ENCODE measurements at places on chromosomes 1 and 21. TPM values are rescaled to one million over a fixed set of nuclear protein-coding genes. Genes with fewer than 3 reads are reported as not detected.

DNA sequence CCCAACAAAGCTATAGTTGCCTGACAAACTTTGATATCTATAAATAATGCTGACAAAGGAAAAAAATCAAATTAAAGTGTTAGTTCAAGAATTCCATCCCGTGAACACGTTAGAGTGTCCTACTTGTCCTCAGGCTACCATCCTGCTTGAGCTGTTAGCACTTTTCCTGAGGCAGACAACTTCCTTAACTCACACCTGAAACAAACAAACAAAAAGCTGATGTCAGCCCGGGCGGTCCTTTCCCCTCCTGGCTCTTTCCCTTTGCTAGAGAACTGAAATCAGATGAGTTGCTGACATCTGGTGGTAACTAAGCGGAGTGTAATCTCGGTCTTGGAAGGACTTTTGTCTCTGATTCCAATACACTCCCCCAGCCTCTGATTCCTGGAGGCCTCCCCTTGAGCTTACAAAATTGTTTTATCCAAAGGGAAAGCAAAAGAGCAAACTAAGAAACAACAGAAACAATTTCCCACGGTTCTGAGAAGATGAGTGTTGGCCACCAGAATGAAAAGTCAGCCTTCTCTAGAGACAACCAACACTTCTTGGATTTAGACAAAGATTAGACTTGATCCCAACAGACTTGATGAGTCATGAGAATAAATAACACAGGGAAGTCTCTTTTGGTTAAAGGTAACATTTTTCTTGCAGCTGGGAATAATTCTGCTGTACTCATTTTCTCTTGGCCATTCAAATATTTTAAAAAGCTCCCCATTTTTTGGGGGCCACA lies 135.4 kb downstream of the PROX1 start:
- peak; percentile 72 for DNase-seq

Gene MAEL
- total RNA-seq = 0.48 TPM

DNA sequence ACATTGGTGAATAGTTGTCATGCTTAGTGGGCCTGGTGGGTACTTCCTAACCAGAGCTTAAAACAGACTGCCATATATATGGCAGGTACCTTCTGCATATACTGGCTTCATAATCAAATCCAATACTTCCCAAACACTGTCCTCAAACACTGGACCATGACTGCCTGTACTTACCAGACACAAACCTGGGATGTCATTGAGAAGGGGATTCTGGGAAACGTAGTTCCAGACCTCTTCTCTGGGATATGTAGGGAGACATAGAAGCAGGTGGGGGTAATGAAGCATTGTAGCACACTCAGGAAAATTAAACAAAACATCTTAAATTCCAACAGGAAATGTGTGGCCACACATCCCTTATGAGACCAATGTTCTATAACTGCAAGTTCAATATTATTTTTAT lies 76.5 kb upstream of the ADAMTS5 start:
- no peak for DNase-seq

GRCh38 chr1:185843297-185843869 lies 109.2 kb downstream of the HMCN1 start:
- DNase-seq = no peak

- DNase-seq = no peak
These were observed 63.4 kb upstream of the GRIK3 start for GRCh38 chr1:37097731-37098130.

DNA sequence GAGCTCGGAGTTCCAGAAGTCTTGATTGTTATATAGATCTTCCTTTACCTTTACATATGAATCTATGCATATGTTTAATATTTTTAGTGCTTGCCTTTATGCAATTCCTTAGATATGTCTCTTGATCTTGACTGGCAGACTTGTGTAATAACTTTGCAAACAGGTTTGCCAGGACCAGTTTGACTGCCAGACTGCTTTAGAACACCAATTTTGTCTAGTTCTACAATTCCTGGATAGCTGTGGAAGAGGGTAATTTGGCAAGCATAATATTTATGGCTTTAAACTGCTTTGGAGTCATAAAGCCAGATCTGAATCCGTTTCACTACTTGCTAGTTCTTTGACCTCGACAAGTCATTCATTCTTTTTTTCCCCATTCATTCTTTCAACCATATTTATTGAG lies 250.0 kb downstream of the FAF1 start:
- DNase-seq = no peak

DNA sequence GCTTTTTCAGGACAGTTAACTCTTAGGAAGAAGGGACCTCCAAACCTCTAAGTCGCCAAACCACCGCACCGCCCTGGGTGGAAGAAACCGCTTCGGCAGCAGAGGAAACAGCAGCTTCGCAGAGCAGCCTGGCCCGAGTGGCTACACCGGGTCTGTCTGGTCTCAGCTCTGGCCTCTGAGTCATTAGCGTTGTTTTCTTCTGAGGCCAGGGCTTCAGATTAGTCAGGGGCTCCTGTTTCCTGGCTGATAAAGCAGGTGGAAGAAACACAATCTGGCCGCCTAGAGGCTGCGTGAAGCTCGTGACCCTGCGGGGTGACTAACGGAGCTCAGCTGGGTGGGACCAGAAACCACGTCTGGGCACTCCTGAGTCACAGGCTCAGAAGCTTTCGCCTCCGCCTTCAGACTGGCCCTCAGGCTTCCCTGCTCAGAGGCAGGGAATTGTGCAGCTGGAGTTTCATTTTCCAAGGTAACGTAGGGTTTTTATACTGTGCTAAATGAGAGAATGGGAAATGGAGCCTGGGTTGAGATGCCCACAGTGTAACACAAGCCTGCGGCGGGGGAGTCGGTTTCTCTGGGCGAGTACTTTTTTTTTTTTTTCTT lies 44.9 kb downstream of the CHAF1B start:
- DNase-seq = no peak

Gene TMEM240
- total RNA-seq = 6.7 TPM

DNA sequence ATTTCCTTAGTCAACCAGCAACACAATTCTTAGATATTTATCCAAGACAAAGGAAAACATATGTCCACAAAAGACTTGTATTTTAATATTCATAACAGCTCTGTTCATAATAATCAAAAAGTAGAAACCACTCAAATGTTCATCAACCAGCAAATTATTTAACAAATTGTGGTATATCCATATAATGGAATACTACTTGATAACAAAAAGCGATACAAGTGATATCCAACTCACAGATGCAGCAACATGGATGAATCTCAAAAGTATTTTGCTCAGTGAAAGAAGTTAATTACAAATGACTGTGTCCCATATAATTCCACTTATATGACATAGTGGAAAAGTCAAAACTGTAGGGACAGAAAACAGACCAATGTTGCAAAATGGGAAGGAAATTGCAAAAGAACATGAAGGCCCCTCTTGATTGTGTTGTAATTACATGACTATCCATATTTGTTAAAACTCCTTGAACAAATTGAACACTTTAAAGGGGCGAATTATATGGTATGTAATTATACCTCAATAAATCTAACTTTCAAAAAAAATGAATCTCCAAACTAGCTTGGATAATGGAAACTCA lies 116.9 kb downstream of the EDEM3 start:
- DNase-seq = no peak

DNA sequence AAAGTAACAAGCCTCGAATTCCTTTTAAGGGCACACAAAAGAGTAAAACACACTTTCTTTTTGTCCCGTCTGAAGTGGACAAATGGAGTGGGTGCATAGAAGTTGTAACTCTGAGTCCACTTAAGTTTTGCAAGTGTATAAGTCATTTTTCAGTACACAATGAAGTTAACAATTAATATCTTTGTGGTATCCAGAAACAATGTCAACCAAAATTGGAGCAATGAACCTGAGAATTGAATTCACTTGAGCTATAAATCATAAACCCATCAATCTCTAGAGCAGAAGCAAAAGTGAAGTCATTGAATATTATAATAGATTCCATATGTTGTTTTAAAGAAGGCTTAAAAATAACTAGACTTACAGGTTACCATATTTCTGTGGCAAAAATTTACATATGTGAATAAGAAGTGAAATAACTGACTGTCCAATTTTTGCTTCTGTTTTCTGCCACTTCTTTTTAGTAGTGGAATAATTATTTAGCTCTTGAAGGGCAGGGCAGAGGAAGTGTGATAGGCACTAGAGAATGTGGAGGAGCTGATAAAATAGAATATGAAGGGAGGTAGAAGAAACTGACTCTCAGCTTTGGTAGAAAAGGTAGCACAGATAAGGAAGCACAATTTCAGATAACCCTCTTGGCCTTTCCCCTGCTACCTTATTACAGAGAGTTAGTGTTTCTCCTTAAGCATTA lies 73.9 kb upstream of the RGL1 start:
- no peak for DNase-seq

Gene MXRA8
- total RNA-seq = 62.7 TPM

GRCh38 chr1:40141878-40142535 lies 19.2 kb upstream of the RLF start:
- no peak for DNase-seq

Gene PIK3C2B
- total RNA-seq = 33.6 TPM

Gene RBBP5
- total RNA-seq = 17.6 TPM

Gene CYP4X1
- 7.0 TPM for total RNA-seq

- DNase-seq = no peak
These were observed 10.5 kb downstream of the ACOT11 start for GRCh38 chr1:54558434-54559030.

Gene RHEX
- 12.5 TPM for total RNA-seq

Gene AK5
- 6.5 TPM for total RNA-seq

DNA sequence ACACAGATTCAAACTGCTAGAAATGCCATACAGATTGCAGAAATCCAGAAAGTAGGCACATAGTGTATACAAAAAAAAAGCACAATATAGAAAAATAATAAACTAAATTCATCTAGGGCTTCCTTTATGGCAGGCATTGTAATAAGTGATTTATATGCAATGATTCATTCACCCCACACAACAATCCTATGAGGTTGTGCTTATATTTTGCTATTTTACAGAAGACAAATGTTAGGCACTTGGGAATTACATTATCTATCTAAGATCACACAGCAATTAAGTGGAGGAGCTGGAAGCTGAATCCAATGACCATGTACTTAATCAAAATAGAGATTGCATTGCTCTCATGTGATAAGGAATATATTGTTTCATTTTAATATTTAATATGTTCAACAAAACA lies 225.7 kb upstream of the KCNK2 start:
- no peak for DNase-seq
